Glomerular endothelial cell (primary cell): ENCODE measurements at places on chromosomes 16 and 17.

GRCh38 chr16:1057252-1057932 is 15.2 kb upstream of the SSTR5 start:
- no peak for DNase-seq

DNA sequence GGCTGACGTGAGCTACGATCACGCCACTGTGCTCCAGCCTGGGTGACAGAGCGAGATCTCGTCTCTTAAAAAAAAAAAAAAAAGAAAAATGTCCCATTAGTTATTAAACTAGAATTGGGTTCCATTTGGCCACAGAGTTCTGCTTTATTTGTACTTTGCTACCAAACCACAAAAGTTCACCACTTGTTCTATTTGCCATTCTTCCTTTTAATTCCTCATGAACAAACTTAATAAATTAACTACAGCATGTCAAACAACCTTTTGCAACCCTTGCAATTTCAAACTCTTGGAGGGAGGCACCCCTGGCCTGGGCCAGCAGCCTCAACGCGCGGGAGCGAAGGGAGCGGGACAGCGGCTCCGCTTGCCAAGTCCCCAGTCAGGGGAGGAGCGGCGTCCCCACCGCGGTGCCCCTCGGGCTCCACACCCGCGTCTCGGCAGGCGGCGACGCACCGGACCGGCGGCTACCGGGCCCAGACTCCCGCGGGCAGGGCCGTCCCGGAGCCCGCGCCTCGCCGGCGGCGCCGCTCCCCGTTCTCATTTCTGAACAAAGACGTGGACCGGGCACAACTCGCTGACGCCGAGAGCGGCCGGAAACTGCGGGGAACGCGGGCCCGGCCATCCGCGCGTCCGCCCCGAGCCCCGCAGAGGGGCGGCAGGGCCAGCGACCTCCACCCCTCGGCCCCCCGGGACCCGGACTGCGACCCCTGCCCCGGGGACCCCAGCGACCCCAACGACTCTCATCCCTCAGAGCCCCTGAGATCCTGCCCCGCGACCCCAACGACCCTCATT is 775 bp downstream of the CYTH1 start:
- DNase-seq, result no peak

- no peak for DNase-seq
These were observed 124.5 kb upstream of the LHX1 start for GRCh38 chr17:36812762-36813161.

DNA sequence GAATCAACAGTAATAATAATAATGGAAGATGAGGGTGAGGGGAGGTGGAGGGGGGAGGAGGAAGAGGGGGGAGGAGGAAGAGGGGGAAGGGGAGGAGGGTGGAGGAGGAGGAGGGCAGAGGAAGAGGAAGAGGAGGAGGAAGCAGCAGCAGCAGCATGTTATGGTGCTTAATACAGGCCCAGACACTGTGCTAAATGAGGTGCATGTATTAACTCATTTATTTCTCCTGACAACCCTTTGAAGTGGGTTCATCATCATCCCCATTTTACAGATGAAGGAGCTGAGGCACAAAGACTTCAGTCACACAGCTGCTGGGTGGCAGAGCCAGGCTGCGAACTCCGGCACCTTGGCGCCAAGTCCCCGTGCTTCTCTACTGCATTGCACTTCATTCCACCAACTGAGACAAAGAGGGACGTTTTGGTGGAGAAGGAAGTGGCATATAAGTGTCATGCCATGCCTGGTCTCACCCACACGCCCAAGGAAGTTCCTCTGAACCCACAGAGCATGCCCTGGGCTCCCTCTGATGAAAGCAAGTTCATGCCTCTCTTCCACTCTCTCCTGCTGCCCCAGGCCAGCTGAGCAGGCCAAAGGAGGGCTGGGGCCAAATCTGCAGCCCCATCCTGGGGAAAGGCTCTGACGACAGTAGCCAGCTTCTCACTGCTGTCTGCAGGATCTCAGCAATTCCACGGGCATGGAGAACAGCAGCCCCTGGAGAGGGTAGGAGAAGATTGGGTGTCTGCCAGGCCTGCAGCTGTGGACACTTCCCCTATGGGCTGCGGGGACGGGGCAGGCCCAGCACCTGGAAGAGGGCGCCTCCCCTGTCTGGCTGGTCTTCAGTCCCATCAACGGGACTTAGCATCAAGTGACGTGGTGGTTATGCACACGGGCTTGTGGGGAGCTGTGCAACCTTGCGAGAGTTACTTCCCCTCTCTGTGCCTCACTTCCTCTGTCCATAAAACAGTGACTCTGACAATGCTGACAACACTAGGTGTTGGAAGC is 21.8 kb downstream of the XYLT1 start:
- no peak for DNase-seq

GRCh38 chr17:6524520-6524919 is 31.8 kb downstream of the PITPNM3 start:
- no peak for DNase-seq
